ENCODE measurements at places on chromosomes 5 and 9.

- peak; percentile 19 for DNase-seq
Observed at GRCh38 chr5:172454358-172455086, at the start of gene SH3PXD2B. Gene SH3PXD2B (minus strand): TSS chr5:172454525. CDS start chr5:172454352, 173 bp downstream.

DNA sequence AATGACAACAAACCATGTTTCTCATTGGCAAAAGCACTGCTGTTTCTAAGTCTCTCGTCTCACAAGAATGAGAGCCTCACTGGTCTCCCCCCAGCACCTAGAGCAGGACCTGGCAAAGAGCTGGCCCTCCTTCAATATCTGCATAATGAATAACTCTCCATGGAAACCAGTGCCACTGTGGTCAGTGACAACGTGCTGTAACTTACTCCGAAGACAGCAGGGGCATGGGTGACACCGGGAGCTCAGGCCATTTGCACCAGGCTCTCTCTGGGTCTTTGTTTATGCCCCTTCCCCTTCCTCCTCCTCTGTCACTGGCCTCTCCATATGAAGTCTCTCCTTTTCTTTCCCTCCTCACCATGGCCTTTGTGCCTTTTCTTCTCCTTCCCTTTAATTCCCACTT is 33.3 kb downstream of the TAS2R1 start:
- no peak for DNase-seq

- no peak for DNase-seq
Observed at GRCh38 chr5:76663573-76663972, 40.4 kb upstream of the F2RL2 start.

DNA sequence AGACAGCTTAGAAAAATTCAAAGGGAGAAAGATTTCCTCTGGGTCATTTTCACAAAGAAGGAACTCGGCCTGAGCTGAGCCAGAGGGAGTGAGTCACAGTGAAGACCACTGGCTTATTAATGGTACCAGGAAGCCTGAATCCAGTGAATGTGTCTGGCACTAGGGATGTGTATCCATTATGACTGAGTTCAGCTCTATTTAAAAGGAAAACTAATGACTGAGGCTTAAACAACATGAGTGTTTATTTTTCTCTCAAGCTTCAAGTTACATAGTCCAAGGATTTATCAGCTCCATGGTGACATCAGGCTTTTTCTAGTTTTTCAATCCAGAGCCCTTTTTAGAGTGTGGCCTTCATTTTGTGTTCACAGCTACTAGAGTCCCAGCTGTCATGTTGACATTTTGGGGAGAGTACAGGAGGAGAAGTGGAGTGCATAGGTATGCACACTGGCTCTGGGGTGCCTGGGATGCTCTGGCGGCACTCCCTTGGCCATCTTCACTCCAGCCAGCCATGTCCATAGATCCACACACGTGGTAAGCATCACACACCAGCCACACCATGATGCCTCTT is 159.5 kb upstream of the ERCC6L2 start:
- DNase-seq: no peak

- no peak for DNase-seq
Observed at GRCh38 chr9:131496844-131497405, 5.8 kb upstream of the POMT1 start.

GRCh38 chr9:35820076-35820475 is 5.2 kb upstream of the HINT2 start:
- DNase-seq: no peak

DNA sequence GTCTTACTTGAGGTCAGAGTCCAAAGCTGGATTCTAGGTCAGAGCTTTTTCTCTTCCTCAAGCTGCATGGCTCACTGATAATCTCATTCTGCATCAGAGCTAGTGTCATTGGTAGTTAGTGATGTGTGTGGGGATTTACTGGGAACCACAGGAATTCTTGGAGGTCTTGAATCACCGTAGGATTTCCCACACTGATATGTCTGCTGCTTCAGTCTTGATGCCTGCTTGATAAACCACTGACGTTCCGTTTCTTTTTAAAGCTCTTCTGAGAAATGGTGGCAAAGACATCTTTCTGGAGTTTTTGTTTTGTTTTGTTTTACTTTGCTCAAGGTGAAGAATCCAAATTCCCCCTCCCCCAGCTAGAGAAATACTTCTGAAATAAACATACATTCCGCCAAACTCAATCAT is 1.2 kb upstream of the GARIN3 start:
- peak; percentile 71 for DNase-seq

DNA sequence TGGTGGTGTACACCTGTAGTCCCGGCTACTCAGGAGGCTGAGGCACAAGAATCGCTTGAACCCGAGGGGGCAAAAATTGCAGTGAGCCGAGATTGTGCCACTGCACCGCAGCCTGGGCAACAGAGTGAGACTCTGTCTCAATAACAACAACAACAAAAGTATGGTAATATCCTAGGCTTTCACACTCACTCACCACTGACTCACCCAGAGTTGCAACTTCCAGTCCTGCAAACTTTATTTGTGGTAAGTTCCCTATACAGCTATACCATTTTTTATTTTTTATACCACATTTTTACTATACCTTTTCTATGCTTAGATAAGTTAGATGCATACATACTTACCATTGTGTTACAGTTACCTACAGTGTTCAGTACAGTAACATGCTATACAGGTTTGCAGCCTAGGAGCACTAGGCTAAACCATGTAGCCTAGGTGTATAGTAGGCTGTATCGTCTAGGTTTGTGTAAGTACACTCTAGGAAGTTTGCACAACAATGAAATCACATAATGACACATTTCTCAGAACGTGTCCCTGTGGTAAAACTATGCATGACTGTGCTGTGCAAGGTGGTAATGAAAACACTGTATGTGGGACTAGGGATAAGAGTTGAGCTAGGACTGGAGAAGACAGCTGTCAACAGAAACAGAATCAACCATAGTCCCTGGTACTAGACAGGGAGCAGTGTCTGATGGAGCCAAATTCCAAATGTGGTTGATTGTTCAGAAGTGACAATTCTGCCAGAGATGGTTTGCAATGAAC is 109.5 kb upstream of the RAD23B start:
- DNase-seq: peak; percentile 21

DNA sequence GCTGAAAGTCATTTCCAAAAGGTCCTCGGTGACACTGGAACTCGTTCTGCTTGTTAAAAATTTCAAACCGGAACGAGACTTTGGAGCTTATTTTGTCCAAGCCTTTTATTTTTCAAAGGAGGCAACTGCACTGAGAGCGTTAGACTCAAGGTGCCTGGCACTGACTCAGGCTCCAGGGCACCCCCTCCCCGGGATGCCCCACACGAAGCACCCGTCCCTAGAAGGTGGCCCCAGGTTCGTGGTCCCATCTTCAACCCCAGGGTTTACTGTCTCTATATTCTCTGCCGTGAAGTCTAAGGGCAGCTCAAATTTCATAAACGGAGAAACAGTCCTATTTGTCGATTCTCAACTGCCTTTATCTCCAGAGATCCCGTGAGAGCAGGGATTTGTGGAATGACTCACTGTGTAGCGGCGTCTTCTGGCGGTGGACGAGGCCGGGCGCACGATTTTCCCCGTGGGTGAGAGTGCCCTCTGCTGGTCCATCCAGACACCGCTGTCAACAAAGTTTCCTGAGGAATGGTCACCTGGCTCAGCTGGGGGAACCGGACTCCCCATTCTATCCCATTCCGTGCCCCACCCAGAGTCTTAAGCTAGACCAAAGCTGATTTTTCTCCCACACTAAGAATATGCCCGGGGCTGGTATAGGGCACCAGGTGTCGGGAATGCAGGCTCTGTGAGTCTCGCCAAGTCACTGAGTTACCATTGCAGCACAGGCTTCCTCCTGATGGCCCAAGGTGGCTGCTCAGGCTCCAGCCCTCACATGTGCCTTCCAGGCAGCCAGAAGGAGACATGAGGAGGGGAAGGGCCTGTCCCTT is 27.1 kb upstream of the SLC6A19 start:
- DNase-seq: peak; percentile 39

DNA sequence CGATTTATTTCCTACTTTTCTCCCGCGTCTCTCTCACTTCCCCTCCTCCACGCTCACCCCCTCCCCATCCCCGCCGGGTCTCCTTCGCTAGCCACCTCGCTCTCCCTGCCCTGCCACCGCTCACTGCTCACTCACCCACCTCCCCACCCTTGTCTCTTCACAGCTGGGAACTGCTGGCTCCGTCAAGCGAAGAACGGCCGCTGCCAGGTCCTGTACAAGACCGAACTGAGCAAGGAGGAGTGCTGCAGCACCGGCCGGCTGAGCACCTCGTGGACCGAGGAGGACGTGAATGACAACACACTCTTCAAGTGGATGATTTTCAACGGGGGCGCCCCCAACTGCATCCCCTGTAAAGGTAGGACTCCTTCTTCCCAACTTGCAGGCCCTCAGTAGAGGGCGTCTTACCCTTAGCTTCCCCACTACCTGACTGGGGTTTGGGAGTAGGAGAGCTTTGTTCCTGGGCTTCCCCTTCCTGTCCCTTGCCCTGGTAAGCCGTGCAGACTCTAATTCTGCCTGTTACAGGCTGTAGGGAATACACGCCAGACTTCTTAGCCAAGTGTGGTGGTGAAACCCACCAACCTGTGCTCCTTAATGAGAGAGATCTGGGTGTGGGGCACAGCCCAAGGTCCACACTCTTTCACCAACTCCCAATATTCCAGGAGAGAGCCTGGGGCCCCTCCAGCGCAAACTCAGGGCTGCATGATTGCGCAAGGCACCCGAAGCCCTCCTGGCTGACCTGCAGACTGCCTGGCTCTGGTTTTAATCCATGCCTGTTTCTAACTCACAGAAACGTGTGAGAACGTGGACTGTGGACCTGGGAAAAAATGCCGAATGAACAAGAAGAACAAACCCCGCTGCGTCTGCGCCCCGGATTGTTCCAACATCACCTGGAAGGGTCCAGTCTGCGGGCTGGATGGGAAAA is 2.5 kb downstream of the FST start:
- DNase-seq: no peak

DNA sequence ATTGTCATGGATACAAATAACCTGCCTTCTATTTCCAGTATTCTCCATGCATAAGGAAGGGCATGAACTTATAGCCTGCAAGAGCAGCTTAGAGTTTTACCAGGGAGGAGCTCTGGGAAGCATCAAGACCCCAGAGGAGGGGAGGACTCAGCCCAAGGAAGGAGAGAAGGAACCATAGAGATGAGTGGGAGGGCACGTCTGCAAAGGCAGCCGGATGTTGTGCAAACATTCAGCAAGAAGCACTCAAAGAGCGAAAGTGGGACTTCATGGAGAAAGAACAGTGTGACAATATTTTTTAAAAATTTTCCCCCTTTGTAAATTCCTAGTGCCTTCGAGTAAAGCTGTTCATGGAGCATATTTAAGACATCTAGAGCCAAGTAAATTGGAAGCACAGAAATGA is 270.1 kb upstream of the PTGER4 start:
- DNase-seq: peak; percentile 47

DNA sequence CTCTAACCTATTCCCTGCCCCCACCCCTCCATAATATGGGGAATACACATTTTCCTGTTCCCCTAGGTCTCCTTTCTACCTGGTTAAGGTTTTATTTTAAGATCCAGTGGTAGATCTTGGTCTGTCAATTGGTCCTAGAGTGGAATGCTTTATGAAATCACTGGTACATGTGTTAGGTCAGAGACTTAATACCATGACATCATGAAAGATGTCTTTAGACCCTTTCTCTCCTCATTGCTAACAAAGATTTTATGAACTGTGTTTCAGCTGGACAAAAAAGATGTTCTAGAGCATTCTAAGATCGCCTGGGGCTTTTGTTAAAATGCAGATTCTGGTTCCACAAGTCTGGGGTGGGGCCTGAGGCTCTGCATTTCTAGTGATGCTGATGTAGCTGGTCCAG is 9.1 kb downstream of the GSN start:
- no peak for DNase-seq

GRCh38 chr5:123819833-123820232 is 307.9 kb downstream of the CSNK1G3 start:
- no peak for DNase-seq

- no peak for DNase-seq
Observed at GRCh38 chr5:32290922-32291321, 21.8 kb downstream of the MTMR12 start.

DNA sequence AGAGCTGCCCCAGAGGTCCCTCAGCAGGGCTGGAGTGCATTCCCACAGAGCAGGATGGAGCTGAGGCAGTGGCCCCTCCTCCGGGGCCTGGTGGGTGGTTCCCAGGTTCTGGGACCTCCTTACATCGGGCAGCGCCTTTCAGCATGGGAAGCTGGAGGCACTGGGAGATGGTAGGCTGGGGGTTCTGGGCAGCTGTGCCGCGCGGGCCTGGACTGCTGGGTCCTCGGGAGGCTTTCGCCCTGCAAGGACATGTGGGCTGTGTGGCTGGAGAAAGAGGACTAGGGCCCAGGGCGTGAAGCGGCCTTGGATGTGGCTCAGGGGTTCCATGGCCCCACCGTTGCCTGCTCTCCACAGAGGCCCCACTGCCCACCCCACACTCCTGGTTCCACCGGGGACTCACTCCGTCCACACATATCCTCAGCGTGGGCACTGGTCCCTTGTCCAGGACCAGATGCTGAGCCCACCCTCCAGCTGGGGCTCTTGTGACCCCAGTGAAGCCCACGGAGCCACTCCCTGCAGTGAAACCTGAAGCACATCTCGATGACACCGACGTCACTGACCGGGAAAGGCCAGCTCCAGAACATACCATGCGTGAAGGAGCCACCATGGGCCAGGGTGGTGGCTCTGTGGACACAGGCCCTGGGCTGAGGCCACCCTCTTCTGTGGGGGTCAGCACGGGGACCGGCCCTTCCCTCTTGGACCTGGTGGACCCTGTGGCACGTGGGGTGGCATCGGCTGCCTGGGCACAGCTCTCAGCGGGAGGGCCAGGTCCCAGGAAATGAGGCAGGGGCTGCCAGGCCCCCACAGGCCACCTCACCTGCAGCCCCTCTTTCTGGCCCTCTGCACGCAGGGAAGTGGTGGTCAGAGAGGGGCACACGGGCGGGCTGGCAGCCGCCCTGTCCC is 31.5 kb upstream of the NKD2 start:
- no peak for DNase-seq

- no peak for DNase-seq
Observed at GRCh38 chr5:146548781-146549449, 32.9 kb upstream of the GPR151 start.

- no peak for DNase-seq
Observed at GRCh38 chr5:114407783-114408182, 45.9 kb downstream of the KCNN2 start.

GRCh38 chr9:4293293-4293941 is 6.5 kb downstream of the GLIS3 start:
- DNase-seq: no peak

DNA sequence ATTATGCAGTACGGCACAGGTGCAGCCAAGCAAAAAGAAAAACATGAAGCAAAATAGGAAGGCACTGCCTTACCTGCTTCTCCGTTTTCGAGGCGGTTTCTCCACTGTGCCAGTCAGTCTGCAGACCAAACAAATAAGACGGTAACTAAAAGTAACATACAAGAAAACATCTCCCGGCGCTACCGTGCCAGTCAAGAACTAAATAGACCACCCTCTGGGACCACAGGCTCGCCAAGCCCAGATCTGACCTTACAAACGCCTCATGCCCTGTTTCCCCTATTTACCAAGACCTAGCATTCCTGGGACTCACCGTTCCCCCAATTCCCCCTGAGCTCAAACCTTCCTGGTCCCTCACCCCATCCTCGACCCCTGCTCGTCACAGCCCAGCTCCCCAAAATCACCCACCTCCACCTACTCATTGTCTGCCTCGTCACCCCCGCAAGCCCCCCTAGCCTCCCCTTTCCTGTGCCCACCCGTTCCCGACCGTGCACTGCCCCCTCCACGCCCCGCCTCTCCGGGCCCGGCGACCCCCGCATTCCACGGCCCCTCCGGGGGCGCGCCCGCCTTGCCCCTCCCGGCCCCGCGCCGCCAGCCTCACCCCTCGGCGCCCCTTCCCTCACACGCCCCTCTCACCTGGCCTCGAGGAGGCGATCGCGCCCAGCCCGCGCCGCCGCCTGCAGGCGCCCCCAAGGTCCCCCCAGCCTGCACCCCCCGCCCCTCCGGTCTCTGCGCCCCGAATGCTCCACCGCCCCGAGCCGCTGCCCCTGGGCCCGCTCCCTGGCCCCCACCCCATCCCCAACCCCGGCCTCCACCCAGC is 560 bp downstream of the SCAI start:
- DNase-seq: no peak
